ENCODE measurements at places on chromosomes 12 and 14.

DNA sequence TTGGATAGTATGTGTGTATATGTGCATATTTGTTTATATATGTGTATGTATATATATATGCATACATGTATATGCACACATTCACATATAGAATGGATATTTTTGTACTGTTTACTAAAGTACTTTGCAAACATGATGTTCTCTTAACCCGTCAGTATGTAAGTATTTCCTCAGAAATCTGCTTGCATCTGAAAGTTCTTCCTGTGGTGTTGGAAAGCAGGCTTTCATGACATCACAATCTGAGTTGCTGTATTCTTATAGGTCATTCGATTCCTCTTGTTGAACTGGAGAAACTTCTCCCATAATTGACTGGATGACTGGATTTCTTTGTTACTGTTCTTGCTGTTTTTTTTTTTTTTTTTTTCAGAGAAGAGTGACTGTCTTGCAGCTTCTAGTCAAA lies 29.1 kb downstream of the GABARAPL1 start:
- no peak for DNase-seq

DNA sequence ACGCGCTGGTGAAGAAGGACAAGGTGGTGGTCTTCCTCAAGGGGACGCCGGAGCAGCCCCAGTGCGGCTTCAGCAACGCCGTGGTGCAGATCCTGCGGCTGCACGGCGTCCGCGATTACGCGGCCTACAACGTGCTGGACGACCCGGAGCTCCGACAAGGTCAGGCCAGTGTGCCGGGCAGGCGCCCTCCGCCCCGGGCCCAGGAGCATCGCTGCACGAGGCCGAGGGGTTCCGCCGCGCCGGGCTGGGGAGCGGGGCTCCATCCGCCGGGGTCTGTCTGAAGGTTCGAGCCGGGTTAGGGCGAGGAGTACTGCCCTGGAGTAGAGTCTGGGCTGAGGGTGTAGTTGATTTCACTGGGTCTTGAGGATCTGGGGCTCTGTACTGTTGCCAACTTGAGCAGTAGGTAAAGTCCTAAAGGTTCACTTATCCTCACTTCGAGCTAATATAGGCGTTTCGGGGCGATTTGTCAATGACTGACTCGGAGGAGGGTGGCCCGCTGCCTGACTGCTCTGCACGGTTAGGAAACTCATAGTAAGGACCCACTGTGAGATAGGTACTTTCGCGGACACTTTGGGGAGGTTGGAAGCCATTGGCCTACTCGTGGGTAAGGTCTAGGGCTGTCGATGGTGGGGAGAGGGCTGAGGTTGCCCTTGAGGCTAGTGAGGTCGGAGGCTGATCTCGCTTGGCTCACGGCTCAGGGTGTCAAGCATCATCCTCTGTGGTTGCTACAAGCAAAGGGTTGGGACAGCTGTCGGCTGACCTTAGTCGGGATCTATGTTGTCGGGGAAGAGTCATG lies 574 bp downstream of the GLRX5 start:
- no peak for DNase-seq

DNA sequence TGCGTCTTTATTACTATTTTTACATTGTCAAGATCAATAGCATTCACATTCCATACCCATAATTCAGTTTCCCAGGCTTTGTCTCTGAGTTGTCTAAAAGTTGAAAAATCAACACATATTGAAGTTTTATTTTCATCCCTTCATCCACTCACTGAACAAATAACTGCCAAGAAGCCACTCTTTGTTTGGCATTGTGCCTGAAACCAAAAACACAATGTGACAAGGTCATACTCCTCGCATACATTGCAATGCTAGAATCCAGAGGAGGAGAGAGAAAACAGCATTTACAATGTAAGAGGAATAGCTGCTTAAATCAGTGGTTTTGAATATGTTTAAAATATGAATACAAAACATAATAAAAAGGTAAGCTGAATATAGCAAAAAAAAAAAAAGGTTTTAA lies 71.8 kb downstream of the CCDC60 start:
- DNase-seq: no peak

- DNase-seq: no peak
Observed at GRCh38 chr12:77218278-77218677, 152.9 kb upstream of the E2F7 start.

- DNase-seq: no peak
Observed at GRCh38 chr14:96065661-96066459, 26.7 kb downstream of the C14orf132 start.

- no peak for DNase-seq
Observed at GRCh38 chr12:107144441-107144840, 51.1 kb upstream of the CRY1 start.

GRCh38 chr12:115230606-115231005 lies 546.6 kb upstream of the TBX3 start:
- DNase-seq: no peak

DNA sequence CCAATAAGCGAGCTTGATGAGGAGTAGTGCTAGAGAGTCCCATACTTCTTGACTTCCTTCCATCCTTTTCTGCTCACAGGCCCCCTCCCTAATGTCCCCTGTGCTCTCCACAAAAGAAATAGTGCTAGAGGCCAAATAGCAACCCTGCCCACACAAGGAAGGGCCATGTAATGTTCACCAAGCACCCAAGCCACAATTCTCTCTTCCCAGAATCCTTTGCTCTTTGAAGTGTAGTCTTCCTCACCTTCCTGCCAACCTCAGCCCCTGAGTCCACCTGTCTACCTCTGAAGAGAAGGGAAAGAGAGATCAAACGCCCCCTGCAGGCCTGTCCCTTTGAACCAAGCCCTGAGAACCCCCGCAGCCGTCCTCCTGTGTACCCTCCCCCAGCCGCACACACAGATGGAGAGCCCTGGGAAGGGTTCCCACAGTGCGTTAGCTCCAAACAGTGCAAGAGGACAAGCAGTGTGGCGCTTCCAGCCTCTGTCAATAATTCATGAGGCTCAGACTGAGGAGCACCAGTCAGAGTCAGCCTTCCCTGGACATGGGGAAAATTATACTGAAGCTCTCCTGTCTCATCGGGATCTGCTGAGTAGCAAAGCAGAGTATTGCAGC lies 1.9 kb upstream of the DHRS4 start:
- no peak for DNase-seq

DNA sequence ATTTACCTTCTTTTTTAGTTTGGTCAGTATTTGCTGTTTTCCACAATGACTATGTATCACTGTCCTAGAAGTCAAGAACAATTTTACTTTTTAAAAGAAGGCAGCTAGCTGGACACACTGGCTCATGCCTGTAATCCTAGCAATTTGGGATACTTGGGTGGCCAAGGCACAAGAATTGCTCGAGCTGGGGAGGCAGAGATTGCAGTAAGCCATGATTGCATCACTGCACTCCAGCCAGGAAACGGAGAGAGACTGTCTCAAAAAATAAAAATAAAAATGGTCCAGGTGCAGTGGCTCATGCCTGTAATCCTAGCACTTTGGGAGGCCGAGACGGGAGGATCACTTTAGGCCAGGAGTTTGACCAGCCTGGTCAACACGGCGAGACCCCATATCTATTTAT lies 28.3 kb downstream of the MDM1 start:
- no peak for DNase-seq

DNA sequence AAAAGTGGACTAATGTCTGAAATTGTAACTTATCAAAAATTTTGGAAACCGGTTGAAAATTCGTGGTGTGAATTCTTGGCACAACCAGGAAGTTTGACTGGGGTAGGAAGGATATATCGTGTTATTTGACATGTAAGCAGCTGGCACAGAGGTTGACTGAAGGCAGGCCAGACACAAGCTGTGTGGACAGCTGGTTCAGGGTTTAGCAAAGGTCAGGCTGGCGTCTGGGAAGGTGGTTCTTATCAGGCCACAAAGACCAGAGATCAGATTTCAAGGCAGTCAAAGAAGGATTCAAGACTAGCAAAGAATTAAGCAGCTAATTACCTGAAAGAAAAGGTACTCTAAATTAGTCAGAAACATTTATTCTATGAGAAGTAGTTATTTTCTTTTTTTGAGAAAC lies 450.2 kb upstream of the MDGA2 start:
- DNase-seq: no peak

DNA sequence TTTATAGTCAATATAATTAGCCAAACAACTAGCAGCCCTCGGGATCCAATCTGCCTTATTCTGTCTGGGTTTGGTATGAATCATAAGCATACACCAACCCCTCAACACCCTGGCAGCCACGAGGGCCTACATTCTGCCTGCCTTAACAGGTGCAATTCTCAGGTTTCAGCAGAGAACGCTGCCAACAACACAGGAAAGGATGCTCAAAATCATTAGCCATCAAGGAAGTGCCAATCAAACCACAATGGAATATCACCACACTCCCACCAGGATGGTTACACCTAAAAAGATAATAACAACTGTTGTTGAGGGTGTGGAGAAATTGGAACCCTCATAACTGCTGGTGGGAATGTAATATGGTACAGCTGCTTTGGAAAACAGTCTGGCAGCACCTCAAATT lies 122.8 kb downstream of the TTC7B start:
- DNase-seq: no peak

DNA sequence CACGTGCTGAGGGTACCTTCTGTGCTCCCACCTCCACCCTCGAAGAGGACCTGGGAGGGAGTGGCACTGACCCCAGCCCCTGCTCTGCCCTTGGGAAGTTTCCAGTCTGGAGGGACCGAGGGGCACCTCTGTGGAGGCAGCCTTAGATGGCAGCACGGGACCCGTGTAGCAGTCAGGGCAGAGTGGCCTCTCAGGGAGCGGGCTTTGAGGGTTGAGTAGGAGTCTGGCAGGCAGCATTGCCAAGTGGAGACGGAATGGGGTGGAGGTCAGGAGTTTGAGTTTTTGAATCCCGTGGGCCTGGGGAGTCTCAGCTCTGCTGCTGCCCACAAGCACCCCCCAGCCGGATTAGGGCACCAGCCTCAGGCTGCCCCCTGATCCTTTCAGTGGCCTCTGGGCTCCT lies 21.6 kb downstream of the KIF26A start:
- no peak for DNase-seq

DNA sequence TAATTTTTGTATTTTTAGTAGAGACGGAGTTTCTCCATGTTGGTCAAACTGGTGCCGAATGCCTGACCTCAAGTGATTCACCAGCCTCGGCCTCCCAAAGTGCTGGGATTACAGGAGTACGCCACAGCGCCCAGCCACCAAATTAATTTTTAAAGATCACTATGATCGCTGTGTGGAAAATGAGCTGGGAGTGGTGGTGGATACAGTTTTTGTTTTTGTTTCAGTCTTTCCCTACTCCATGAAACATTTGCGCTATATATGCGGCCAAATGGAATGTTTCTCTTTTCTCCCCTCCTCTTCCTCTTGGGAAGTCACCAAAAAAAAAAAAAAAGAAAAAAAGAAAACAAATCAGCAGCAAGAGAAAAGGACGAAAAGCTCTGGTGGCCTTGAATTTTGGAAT lies 20.8 kb upstream of the P2RX4 start:
- DNase-seq: no peak
